ENCODE measurements at places on chromosomes 11 and 22.

DNA sequence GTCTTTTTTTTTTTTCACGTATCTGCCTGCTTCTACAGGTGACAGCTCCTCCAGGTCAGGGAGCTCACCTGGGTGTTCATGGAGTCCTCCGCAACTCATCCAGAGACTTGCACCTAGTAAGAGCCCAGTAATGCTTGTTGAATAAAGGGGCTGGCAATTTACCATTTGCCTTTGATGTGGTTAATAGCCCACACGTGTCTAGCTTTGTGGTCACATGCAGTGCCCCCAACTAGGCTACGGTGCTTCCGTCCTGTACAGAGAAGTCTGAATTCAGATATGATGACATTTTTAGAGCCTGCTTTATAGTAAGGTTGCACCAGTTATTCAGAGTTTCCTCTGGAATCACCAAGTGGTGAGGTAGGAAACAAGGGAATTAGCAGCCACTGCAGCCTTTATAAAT, 199.4 kb upstream of the MTMR2 start:
- no peak for DNase-seq

DNA sequence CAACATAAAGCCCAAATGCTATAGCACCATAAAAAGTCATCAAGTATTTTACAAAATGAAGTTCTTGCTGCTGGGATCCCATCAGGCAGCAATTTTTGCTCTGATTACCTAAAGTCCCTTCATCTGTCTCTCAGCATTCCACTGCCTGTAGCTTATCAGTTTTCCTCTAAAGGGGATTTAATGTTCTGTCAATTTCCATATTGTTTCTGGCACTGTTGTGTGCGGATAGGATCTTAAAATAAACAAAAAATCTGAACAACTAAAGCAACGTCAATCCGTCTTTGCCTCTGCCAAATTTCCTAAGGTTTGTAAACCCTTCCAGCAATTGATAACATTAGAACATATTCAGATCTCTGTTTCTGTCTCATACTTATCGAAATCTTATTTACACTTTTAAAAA, 1126.3 kb upstream of the RAG2 start:
- no peak for DNase-seq

DNA sequence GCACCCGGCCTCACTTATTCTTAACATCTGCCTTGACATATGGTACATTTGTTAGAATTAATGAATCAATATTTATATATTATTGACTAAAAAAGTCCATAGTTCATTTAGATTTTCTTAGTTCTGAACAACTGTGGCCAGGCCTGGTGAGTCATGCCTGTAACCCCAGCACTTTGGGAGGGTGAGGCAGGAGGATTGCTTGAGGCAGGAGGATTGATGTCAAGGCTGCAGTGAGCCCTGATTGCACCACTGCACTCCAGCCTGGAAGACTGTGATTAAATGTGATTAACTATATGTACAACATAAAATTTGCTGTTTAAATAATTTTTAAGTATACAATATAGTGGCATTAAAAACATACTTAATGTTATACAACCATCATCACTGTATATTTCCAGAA, 5.6 kb downstream of the UVRAG start:
- no peak for DNase-seq

DNA sequence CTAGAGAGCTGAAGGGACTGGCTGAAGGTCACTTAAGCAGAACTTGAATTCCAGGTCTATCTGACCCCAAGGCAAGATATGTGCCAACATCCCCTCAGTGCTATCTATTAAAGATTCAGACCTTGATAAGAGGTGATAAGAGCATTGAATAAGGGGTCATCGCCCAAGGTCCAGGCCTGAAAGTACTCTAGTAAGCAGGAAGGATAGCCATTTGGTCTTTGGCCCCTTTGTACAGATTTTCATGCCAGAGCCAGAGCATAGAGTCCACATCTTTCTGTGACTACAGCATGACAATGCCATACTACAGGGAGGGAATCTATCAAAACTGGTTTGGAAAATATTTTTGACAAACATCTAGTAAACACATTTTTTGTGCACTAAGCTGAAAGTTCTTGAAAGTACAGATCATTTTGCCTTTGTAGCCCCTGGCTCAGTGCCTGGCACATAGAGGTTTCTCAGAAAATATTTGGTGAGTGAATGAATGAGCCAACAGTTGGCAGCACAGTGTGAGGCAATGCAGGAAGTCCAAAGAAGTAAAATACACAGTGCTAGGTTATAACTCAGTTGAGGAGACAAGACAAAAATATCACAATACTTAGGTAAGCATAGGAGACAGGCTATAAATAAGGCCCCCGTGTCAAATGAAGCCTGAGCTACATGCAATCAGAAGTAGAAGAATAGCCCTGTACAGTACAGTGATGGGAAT, 15.1 kb upstream of the RRAS2 start:
- no peak for DNase-seq

- DNase-seq = no peak
These were observed 42.4 kb upstream of the RCE1 start for GRCh38 chr11:66800720-66801428.

GRCh38 chr11:65988791-65989592, 13.0 kb downstream of the EIF1AD start:
- DNase-seq = peak; percentile 98

GRCh38 chr11:69686856-69687255, 11.7 kb upstream of the LTO1 start:
- no peak for DNase-seq

GRCh38 chr11:61077936-61078335, 24.4 kb upstream of the CD5 start:
- no peak for DNase-seq

- DNase-seq = no peak
These were observed 6.5 kb downstream of the LMO1 start for GRCh38 chr11:8257003-8257664.

DNA sequence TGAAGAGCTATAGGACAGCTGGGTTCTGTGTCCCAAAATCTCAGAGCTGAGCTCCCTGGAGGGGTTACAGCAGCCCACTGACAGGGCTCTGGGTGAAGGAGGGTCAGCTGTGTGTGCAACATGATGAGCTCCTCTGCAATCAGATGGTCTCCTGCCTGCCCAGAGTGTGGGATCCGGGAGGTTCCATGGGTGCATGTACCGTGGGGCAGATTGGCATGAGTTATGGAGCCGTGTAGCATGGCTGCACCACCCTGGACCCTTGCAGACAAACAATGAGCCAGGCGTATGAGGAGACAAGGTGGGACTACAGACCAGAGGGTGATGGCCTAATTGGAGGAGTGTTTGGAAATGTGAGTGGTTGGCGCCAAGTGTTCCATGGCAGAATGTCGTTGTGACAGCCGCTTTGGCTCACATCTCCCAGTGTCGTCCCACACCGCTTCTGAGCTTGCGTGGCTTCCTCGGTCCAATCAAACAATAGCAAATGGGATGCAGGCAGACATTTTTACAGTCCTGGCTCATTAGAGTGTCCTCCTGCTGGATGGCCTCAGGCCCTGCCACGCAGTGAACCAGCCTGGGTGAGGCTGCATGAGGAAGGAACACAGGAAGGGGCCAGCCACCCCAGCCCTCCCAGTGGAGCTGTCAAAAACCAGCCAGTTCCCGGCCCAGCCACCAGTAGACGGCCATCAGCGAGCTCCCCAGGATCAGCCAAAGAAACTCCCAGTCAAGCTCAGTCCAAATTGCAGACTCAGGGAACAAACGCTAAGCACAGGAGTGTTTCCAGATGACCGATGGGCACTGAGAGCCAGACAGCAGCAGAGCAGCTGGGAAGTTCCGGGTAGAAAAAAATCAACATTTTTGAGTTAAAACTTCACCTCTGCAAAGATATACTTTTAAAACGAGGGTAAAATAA, 1066.9 kb downstream of the BRD1 start:
- no peak for DNase-seq

DNA sequence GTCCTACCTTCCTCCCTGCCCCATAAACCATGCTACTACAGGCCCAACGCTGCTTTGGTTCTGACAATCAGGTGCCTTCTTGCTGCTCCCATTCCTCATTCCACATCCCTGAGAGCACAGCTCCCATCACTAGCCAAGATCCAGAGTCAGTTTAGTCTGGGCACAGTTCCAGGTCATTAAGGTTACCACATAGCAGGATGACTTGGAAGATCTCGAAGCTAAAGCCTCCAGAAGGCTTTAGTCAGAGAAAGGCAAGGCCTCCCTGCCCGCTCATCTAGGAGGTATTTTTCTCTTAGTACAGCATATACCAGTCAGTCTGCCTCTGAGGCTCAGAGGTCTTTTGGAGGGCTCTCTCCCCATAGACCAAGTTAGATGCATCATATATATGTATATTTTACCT, 30.3 kb downstream of the TRIM66 start:
- DNase-seq = peak; percentile 72

DNA sequence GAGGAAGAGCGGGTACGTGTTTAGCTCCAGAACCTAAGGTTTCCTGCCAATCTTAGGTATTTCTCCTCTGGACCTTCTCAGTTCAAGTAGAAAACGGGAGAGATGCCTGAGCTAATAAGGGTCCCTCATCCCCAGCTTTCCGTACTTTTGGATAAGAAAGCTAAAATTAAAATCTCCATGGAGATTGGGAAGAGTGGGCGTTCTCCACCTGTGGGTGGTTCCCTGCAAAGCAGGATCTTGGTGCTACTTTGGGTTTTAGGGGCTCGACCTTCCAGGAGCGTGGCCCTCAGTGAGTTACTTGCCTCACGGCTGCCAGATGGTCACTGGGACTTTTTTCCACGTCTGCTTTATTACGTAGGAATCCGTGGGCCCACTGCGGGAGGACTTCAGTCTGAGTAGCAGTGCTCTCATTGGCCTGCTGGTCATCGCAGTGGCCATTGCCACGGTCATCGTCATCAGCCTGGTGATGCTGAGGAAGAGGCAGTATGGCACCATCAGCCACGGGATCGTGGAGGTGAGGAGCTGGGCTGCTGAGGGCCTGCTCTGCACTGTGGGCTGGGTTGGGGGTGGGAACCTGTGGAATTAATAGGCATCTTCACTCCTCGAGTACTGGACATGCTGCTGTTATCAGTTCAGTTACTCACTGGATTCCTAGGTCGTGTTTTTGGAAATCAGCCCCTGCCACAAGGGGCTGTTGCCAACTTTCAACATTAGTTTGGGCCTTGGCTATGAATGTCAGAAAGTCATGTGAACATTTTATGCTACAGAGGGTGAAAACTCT, 17.8 kb upstream of the ST14 start:
- DNase-seq = no peak

DNA sequence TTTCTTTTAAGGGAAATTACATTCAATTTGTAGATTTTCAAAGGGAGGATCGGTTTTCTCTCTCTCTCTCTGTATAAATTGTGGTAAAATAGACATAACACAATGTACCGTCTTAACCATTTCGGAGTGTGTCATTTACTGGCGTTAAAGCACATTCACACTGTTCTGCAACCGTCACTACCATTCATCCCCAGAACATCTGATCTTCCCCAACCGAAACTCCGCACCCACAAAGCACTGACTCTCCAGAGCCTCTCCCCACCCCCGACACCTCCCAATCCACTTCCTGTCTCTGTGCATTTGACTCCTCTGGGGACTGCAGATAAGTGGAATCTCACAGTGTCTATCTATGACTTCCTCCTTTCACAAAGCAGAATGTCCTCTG, 15.9 kb upstream of the GRAMD4 start:
- DNase-seq = no peak

- DNase-seq = no peak
These were observed 132.6 kb downstream of the SHANK2 start for GRCh38 chr11:71119656-71120269.

- DNase-seq = no peak
These were observed 30.4 kb downstream of the RTN4R start for GRCh38 chr22:20237480-20238440.

DNA sequence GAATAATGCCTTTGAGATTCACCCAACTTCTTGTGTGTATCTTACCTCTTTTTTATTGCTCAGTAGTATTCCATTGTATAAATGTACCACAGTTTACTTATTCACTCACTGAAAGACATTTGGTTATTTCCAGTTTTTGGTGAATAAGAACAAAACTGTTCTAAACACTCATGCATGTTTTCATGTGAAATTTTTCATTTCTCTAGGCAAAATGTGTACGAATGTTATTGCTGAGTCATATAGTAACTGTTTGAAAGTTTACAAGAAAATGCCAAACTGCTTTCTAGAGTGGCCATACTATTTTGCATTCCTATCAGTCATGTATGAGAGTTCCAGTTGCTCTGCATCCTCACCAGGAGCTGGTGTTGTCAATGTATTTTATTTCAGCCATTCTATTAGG, 8.8 kb upstream of the EMSY start:
- DNase-seq = no peak

DNA sequence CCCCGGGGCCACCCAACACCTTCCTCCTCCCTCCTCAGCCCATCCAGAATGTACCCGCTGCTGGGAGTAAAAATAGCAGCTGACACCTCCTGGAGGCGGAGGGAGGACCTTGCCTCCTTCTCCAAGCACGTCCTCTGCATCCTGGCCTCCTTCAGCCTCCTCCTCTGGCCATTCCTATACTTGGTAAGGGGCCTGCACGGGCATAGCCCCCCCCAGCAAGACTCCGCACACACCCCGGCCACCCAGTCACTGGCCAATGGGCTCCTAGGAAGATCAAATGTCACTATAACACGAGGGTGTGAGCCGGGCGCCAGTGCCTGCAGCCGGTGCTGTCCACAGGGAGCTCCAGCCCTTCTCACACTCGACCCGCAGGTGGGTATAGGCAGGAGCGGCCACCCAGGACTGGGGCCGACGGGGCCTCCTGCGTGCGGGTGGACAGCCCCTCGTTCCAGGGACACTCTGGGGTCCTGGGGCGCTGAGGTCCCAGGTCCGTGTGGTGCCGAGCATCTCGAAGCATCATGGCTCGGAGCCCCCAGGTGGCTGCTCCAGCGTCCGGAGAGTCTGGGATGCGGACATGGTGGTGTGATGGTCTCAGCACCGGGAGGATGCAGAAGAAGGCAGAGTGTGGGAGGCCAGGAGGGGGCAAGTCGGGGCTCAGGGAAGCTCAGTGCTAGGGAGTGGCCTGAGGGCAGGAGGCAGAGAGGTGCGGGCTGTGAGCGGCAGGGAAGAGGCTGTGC, at the start of gene TNNT3:
Gene TNNT3 (plus strand): TSS at position 313 of the 737 bp plus-strand sequence. CDS start 3,172 bp downstream, outside the sequence.
- no peak for DNase-seq

DNA sequence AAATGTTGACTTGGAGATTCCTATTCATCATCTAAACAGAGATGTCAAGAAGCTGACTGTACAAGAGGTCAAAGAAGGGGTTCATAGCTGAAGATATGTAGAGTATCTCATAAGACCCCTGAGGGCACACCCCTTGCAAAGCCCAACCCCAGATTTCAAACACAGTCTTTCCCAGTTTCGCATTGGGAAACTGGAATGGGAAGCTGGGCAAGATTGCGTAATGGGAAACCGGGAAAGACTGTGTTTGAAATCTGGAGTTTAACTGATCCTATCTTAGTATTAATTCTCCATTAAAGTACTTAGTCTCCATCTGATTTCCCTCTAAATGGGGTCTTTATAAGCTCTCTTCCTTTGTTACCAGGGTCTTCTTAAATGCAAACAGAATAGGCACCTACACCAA, 99.5 kb downstream of the FAM76B start:
- DNase-seq = no peak

DNA sequence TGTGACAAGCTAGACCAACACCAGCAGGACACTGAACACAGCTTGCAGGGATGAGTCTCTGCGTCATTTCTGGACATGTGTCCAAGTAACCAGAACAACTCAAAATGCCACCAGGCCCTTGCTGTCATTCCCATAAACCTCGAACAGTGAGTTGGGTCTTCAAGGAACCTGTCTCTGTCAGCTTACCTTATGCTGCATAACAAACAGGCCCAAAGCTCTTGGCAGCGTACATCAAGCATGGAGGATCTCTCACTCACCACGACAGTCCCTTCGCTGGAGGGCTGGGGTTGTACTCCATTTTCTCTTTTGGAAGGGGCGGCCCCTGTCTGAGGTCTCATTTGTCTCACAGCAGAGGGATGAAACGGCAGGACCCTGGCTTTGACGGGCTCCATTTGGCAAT, 6.8 kb downstream of the CDKN1C start:
- DNase-seq = no peak
